HS-5 (cell line): ENCODE measurements at places on chromosomes 1 and 21.

GRCh38 chr1:170623171-170623570 is 40.8 kb upstream of the PRRX1 start:
- DNase-seq, result peak; percentile 94

DNA sequence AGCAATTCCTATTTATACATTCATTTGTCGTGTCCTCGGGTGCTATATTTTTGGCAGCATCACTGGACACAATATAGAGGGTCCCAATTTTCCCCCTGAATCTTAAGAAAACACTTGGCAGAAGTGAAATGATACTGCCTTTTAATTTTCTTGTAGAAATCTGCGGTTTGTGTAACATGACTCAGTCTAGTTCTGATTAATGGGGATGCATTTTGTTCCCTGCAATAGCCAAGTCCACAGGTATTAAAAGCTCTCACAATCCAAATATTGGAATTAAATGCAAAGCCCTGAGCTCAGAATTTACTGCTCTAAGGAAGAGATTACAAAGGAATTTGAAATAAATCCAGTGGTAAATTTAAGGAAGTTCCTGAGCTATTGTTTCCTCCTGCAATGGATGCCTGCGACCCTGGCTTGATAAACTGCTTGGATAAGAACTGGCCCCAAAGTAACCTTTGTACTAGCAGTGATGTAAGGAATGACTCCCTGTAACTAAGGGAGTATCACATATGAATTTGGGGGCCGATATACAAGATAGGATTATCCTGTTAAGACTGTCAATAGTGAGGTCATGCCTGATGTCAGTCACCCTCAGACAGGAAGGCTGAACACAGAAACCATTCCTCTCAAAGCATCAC is 349.7 kb upstream of the C1orf87 start:
- no peak for DNase-seq

GRCh38 chr1:43373066-43373940 is 5.5 kb upstream of the ELOVL1 start:
- peak; percentile 84 for DNase-seq

GRCh38 chr1:241799416-241799815 is 48.6 kb upstream of the EXO1 start:
- peak; percentile 18 for DNase-seq

DNA sequence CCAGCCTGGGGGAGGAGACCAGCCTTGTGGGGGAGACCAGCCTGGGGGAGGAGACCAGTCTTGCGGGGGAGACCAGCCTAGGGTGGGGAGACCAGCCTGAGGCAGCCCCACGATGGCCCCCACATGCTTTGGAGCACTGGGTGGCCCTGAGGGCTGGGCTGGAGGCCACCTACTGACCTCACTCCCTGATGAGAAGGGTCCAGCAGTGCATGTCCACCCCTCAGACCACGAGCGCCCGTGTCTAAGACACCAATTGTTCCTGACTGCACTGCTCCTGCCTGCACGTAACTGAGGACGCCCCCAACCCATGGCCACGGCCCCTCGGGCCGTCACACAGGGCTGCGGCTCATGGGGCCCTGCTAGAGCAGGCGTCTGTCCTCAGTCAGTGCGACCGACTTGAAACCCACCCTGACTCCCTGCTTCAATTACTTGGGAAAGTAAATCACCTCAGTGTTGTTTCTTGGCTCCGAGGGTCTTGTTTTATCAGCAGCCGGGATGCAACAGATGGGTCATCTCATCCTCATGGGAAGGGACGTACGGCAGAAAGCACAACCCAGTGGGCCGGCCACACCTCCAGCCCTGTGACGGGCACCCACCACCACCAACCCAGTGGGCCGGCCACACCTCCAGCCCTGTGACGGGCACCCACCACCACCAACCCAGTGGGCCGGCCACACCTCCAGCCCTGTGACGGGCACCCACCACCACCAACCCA is at the start of gene SPATC1L:
Gene SPATC1L, minus strand, starts transcription at position 550 of the 715 bp plus-strand sequence. CDS start 1,643 bp downstream, outside the sequence.
- DNase-seq, result peak; percentile 37

GRCh38 chr1:62045574-62045973 is 149.1 kb upstream of the L1TD1 start:
- no peak for DNase-seq

- DNase-seq, result no peak
These were observed 735 bp downstream of the TTC13 start for GRCh38 chr1:230977761-230978490.

GRCh38 chr1:246181241-246181640 is 325.8 kb downstream of the SMYD3 start:
- DNase-seq, result no peak
